Body of pancreas (tissue), 4 donors: ENCODE measurements at places on chromosomes 1 and 21.

GRCh38 chr1:9350013-9350908 lies 57.6 kb downstream of the SPSB1 start:
- no peak for DNase-seq

GRCh38 chr1:39892601-39893595 lies 8.8 kb downstream of the MYCL start:
- peak; percentile 55 for DNase-seq

DNA sequence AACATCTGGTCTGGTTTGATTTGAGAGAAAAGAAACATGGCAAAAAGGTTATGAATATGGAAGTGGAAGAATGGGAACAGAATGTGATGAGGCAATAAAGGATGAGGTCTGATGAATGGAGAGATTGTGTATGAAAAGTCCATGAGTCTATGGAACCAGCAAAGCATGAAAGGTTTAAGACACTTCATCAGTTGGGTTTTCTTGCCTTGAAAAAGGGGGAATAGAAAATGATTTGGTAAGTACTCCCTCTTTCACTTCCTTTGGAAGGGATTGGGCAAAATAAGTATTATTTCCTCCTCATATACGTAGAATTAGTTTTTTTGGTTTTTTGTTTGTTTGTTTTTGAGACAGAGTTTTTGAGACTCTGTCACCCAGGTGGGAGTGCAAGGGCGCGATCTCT lies 155.8 kb downstream of the TRIM33 start:
- no peak for DNase-seq

DNA sequence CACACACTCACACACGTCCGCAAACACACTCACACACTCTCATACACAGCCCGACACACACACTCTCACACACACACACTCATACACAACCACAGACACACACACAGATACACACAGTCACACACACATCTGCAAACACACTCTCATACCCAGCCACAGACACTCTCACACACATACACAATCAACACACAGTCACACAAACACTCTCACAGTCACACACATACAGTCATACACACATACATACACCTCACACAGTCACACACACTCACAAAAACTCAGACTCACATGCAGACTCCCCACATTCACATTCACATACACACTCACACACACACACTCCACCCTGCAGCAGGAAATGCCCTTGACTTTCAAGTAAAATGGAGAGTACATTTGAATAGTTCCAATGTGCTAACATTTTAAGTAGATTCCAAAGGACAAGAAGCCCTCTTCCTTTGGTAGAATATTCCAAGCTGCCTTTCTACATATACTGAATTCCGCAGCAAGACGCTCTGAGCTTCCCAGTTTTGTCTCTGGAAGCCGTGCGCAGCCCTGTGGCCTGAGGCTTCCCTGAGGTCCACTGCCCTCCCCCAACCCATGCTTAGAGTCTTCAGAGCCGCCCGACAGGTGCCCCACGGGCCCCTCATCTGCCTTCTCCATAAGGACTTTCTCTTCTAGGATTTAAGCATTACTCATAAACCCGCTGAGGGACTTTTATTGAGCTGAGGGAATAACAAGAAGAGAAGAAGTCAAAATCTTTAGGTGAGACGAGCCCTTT lies 9.7 kb downstream of the BATF3 start:
- DNase-seq, result no peak

- DNase-seq, result peak; percentile 25
Measured at GRCh38 chr1:232306269-232306961, 323.5 kb downstream of the SIPA1L2 start.

GRCh38 chr1:230458509-230458908 lies 32.4 kb upstream of the PGBD5 start:
- no peak for DNase-seq

- no peak for DNase-seq
Measured at GRCh38 chr1:162016631-162017030, 7.0 kb downstream of the OLFML2B start.

DNA sequence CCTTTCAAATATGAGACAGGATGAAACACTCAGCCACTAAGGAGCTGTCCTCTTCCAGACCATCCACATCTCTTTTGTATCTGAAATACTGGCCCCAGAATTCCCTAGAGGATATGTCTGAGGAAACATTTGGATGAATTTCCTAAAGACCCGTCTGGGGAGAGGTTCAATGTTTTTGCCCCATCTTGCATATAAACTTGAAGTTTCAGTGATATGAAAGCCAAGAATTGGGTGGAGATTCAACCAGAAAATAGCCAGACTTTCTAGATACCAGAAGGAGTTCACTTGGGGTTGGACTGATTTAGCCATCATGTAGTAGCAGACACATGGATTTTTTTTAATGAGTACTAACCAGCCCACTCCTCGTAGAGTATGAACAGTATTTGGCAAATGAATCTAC lies 182.0 kb downstream of the PLPP3 start:
- no peak for DNase-seq

DNA sequence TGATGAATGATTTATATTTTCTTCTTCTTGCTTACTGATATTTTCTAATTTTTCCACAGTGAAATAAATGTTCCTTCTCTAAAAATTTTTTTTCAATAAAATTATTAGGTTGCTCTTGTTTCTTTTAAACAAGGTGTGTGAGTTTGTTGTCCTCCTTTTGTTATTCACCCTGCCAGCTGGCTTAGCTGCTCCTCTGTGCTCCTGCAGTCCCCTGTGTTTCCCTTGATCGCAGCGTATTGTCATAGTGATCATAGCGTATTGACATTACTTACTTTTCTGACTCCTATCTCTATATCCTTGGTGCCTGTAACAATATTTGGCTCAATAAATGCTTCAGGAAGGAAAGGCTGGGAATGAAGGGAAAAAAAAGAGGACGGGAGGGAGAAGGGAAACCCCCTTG lies 24.9 kb upstream of the PODN start:
- DNase-seq, result no peak

- no peak for DNase-seq
Measured at GRCh38 chr1:201647094-201647493, 108.2 kb downstream of the NAV1 start.

- no peak for DNase-seq
Measured at GRCh38 chr21:41884501-41885030, 5.4 kb upstream of the PRDM15 start.
